AG08395 (cell line): ENCODE measurements at places on chromosomes 2 and 18.

- DNase-seq = no peak
Measured at GRCh38 chr18:52813635-52814416, 473.8 kb downstream of the DCC start.

DNA sequence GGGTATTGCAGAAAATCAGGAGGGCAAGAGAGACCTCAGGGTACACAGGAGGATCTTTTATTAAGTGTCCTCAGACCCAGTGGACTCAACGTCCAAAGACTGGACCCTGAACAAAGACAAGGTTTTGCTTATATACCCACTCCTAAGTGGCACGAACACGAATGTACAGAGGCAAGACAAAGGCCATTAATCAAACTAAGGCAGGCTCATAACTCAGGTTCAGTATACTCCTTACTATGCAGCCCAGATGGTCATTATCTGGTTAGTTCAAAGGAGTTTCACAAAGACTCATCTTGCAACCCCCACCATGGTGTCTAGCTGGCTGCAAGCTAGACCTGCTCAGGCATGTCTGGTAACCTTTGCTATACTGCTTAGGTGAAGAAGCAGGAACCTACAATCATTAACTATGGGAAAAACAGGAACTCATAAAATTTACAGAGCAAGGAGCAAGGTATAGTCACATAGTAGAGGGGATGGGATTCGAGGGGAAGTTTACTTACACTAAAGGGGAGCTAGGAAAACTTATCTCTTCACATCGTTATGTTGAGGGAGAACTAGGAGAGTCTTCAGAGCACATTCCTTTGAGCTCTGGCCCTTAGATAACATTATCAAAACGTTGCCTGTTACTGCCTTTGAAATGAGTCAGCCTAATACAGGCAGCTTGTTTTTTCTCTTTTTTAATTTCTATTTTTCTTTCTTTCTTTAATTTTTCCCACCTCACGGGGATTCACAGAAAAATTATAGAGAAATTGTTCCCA is 33.9 kb downstream of the SLC4A3 start:
- no peak for DNase-seq

- no peak for DNase-seq
Measured at GRCh38 chr2:196685792-196686191, 46.3 kb downstream of the CCDC150 start.

- DNase-seq = no peak
Measured at GRCh38 chr2:113061241-113061640, 2.2 kb downstream of the IL36RN start.

DNA sequence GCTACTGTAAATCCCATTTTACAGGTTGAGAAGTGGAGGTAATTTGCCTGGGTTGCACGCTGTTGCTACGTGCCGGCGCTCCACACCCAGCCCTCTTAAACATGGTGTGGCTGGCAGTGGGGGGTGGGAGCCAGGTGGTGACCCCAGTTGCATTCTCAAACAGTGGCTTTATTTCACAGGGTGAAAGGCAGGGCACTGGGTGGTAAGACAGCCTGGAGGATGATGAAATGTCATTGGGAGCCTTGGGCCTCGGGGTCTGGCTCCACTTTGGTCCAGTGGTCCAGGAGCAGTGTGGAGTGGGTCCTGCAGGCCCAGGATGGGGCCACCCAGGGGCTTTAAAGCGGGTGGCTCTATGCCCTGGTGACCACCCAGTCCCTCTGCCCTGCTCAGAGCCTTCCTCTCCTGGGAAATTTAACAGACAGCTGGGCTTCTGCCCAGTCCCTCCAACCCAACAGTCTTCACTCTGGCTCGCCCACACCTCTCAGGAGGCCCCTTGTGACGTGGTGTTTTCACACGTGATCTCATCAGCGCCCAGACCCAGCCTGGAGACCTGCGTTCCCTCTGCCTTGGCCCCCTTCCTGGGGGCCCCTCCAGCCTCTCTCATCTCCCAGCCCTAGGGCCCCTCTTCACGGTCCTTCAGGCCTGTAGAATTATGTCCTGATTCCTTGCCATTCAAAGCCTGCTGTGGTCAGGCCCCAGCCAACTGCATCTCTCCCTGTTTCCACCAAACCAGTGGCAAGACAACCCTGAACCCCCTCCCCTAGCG is 92.5 kb downstream of the INHBB start:
- DNase-seq = no peak

GRCh38 chr2:195488567-195488966 is 168.5 kb upstream of the SLC39A10 start:
- no peak for DNase-seq

GRCh38 chr2:186746584-186746983 is 52.7 kb downstream of the FAM171B start:
- no peak for DNase-seq

DNA sequence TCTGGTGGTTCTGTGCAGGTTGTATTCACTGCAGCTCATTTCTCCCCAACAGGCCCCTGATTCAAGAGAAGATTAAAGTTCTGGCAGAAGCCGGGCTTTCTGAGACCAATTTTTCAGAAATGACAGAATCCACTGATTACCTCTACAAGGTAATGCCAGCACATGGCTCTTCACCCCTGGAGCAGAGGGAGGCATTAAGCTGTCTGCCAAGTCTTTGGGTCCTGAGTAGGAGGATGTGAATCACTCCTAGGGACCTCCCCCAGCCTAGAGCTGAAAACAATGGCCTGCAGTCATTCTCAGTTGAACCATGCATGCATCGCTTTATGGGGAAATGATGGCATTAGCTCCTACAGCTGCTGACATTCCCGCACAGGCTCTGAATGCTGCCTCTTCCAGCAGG is 20.5 kb upstream of the RPL37A start:
- DNase-seq = peak; percentile 78

DNA sequence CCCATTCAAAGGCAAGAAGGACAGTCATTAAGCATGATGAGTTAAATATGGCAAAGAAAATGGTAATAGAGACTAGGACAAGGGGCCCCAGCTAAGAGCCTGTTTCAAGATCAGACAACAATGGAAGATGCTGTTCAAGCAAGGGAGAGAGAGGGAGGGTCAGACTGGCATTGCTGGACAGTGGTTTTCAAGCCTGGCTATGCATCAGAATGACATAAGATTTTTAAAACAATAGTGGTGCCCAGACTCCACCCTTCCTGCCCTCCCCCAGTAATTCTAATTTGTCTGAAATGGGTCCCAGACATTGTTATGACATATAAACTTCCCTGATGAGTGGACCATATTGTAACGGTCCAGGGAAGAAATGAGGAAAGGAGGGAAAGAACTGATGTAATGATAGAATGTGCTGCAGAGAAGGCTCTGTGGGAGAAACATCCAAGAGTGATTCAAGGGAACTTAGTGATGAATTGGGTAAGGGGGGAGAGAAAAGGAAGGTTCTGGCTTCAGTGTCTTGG is 112.9 kb upstream of the TRIB2 start:
- DNase-seq = no peak

DNA sequence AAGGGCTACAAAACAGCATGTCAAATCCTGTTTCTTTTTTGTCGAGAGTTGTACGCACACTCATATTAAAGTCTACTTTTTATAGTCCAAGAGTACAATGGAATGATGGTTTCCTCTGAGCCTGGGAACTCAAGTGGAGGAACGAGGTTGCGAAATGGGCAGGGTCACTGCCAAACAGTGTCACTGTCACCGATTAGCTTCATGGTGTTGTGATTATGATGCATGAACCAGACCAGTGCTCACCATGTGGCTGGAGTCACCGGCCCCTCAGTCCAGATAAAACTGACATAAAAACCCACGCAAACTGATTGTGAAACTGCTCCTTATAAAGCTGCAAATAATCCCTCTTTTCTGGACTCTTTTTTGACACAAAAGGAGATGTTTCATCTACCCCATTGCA is 122.0 kb downstream of the COPS8 start:
- DNase-seq = peak; percentile 68

GRCh38 chr18:13661051-13661778 is 65.1 kb downstream of the FAM210A start:
- DNase-seq = no peak

DNA sequence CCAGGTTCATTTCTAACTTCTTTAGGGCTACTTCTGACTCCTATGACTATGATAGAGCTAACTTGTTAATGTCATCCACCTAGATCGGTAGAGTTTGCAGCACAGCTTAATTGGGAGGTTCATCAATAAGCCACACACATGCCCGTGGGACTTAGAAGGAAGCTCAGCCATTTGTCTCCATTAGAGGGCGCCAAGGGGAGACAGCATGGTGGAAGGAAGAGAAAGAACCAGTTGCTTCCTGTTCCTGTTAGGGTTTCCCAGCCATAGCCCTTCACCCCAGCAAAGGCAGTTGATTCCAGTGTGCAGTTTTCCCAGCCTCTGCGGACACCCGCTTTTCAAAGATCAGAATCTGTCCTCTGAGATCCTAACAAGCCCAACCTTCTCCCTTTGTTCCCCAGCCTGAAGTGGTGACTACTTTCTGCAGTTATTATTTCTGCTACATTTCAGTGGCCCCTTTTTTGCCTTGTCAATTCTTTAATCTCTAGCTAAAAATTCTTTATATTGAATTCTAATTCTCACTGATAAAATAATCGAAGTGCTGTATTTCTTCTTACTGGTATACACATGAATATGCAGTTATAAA is 30.3 kb downstream of the MAIP1 start:
- peak; percentile 58 for DNase-seq

- DNase-seq = no peak
Measured at GRCh38 chr2:37267685-37268084, 36.2 kb downstream of the NDUFAF7 start.

DNA sequence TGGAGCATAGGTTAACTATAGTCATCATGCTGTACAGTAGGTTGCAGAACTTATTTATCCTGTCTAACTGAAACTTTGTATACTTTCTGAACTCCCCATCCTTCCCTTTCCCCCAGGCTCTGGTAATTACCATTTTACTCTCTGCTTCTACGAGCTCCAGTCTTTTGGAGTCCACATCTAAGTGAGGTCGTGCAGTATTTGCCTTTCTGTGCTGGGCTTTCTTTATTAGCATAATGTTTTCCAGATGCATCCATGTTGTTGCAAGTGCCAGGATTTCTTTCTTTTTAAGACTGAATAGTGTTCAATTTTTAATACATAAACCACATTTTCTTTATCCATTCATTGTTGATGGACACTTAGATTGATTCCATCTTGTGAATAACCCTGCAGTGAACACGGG is 464.1 kb downstream of the TGIF1 start:
- DNase-seq = no peak

DNA sequence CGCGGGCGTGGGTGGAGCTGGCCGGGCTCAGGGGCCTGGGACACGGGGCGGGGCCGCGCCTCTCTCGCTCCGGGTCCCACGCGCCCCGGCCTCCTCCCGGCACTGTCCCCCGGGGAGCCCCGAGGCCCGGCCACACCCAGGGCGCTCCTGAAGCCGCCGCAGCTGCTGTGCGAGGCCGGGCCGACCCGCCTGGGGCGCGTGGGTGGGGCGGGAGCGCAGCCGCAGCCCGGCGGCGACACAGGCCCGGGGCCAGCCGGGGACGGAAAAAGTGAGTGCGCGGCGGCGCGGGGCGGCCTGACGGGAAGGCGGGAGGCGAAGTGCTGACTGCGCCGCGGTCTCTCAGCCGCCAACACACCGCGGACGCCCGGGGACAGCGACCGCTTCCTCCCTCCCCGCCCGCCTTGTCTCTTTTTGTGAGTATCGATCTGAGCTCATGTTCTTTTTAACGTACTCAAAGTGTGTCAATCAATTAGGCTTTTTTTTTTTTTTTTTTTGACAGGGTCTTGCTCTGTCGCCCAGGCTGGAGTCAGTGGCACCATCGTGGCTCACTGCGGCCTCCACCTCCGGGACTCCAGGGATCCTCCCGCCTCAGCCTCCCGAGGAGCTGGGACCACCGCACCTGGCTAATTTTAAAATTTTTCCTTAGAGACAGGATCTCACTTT is 14.5 kb downstream of the PDCD1 start:
- peak; percentile 87 for DNase-seq

- DNase-seq = no peak
Measured at GRCh38 chr2:48482769-48483168, 47.2 kb upstream of the STON1 start.

DNA sequence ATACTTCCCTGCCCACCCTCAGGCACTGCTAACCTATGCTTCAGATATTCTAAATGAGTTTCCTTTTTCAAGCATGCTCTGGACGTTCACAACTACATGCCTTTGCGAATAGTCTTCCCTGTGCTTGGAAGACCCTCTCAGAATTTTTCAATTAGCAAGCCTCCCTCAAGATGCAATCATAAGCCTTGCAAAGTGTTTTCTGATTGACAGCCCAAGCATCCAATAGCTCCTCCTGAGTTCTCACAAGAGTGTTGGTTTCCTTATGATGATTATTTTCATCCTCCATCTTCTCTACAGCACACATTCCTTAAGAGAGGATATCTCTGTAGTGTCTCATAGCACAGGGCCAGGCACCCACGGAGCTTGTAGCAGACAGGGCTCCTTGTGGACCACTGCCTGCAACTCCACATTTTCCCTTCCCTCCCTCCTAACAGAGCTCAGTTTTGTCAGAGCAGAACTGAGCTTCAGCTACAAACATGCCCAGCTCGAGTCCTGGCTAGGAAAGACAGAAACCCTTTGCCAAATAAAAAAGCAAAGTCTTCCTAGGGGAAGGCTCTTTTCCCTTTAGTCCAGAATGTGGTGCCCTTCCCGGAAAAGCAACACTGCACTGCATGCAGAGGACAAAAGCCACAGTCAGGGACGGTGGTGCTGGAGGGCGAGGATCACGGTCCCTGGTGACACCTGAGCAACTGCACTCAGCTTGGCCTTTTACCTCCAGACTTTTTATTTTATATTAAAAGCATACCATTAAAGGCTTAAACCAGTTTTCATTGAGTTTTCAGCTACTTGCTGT is 819.8 kb upstream of the ID2 start:
- DNase-seq = no peak

GRCh38 chr2:72744049-72744448 is 81.8 kb downstream of the EXOC6B start:
- peak; percentile 11 for DNase-seq

DNA sequence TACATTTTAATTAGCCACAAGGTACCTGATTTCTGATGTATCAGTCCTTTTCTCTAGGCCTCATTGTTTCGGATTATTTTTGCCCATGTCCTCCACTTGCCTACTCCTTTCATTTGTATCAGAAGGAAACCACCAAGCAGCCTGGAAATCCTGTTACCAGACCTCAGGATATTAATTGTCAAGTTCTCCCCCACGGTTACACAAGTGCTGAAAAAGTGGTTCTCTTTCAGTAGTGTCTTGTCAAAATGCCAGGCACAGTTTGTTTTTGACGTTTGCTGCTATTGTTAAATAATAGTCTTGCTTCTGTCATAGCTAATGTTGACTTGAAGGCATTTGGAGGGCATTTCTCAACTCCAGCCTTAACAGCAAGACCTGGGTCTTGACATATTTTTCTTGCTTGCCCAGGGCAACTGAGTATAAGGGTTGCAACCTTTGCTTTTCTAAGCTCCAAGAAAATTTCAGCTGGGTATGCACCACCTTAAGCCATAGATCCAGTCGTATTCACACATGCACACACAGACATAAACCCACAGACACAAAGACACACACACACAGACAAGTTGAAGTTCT is 31.0 kb downstream of the INSIG2 start:
- no peak for DNase-seq

- DNase-seq = no peak
Measured at GRCh38 chr2:205565142-205565522, 117.2 kb upstream of the NRP2 start.

DNA sequence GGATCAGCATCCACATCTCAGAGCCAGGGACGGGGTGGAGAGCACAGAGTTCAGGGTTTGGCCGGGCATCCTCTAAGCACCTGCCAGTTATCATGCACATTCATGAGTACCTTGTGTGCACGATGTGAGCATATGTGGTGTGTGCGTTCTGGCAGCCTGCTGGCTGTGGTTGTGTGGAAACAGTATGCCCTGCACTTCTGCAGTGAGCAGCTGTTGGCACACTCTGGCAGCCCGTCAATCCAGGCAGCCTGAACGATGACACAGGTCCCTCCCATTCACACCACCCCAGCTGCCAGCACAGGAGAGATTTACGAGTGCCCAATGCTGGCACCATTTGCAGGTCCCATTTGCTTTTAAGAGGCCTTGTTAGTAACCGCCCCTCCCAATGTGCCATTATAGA is 74.2 kb downstream of the CD8B2 start:
- DNase-seq = no peak
